Effector memory CD8-positive, alpha-beta T cell (primary cell): ENCODE measurements at places on chromosomes 7 and 10.

DNA sequence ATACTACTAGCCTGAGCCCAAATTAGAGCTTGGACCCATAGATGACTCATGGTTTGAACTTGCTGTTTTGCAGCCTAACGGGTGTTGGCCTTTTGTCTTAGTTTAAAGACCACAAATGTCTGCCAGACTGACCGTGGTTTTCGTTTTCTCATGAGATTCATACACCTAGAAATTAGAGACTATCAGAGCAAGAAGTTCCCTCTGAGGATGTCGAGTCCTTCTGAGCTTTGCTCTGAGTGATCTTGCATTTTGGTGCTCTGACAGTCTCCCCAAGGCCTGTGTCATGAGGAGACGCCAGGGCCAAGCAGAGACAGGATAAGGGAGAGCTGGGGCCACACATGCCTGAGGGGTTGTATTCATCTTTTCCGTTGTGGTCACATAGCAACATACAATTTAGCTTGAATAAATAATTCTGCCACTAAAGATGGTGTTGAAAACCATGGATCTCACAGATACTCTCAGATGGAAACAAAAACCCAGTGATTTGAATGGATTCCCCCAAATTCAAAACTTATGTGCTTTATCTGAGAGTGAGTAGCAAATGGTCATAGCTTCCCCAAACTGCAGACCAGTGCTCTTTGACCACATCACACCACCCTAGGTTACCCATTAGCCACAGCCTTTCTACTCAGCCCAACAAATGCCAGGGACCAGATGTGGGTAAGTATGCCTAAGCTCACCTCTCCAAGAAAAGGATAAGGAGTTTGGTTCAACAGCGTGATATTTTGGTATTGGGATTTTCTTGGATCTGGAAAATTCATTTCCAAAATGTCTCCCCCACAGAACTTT is 762.0 kb upstream of the IGFBP3 start:
- no peak for DNase-seq

GRCh38 chr10:58764087-58764747 is 251.5 kb downstream of the BICC1 start:
- DNase-seq: no peak

- peak; percentile 98 for DNase-seq
Measured at GRCh38 chr7:75738975-75739795, 444 bp upstream of the HIP1 start.

DNA sequence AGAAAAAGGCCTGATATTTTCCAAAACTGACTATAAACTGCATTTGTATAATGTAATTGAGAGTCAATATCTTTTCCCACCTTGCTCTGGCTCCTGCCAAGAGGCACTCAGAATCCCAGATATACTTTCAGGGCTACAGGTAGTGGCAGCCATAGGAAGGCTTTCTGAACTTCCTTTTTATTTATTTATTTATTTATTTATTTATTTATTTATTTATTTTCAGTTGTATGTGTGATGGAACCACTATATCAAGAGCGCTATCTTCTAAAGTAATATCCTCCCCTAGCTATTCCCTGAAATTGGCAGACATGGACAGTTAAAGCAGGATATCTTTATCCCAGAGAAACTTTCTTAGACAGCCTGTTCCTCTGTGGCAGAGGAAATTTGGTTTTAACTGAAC is 86.7 kb downstream of the SEMA3E start:
- DNase-seq: no peak

DNA sequence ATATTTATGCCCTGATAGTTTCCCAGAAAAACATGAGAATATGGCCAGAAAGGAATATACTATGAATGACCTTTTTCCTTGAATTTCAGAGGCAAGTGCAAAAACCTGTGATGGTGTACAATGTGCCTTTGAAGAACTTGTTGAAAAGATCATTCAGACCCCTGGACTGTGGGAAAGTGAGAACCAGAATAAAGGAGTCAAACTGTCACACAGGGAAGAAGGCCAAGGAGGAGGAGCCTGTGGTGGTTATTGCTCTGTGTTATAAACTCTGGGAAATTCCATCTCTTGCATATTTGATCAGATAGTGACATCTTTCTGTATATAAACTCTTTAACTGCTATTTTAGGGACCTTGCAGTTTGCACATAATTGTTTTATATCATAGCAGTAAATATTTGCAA is 33.7 kb downstream of the RAB18 start:
- DNase-seq: no peak

DNA sequence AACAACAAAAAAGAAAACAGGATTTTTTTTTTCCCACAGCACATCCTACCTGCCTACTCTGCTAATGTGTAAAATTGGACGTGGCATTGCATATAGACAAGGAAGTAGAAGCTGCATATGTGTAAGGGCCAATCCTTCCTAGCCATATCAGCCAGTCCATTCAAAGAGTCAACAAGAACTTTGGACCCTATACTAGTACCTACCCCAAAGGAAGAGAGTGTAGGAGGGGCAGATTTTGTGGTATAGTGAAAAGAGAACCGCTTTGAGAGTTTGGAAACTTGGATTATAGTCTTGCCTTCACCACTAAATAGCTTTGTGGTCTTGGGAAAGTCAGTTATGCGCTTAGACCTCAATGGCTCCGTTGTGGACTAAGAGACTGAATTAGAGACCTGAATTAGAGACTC is 12.1 kb upstream of the MCU start:
- no peak for DNase-seq

DNA sequence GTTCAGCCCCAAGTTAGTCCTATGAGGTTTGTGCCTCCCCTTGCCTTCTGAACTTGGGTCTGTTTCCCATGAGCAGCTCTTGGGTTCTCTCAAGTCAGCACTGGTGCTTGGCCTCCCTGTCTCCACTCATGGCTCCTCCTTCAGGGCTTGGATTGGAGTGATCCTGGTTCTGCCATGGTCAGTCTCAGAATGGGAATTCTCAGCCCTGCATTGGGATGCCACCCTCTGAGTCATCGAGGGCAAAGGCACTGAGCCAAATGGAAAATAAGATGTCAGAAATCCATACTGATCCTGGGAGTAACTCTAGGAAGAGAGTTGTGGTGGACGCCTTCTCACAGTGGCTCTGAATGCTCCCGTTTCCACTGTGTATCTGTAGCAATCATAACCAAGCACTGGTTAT is 233.4 kb upstream of the HABP2 start:
- no peak for DNase-seq

DNA sequence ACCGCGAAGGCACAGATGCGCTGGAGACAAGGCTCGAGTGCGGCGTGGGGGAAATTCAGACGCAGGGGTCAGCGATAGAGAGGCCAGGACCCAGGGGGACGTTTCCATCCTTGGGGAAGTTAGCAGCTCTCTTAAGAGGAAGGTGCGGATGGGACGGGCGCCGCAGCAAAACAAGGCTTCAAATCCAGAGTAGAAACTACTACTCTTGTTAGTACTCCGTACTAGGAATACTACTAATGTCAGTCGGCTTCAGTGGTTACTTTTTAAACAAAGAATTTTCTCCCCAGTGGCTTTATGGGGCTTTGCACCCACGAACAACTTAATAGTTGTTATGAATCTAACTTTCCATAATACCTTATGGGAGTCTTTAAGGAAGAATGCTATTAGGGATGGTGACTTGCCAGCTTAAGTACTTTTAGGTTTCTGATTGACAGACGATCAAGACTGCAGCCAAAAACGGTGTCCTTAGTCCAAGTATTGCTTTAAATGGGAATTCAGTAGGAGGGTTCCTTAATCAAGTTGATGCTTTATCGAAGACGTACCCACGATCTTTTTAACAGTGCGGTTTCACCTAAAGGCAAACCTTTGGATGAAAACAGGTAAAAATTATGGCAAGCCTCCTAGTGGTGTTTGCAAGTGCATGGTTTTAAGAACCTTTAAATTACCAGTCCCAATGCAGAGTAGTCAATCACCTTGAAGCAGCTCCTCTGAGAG is 812 bp upstream of the IDE start:
- DNase-seq: no peak

GRCh38 chr7:20302891-20303290 is 27.8 kb upstream of the ITGB8 start:
- no peak for DNase-seq

DNA sequence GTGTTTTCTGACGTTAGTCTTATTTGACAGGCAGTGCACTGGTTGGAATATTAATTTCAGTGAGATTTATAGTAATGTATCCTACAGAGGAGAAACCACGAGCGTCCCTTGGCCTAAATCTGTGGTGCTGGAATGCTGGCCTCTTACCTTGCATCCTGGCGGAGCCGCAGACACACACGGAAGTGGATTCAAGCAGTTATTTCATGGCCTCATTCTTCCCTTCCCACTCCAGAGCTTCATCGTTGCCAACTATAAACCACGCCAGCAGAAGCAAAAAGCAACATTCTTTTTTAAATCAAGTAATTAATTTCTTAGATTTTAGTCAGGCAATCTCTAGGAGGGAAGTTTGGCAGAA is 13.1 kb downstream of the WIPI2 start:
- DNase-seq: no peak

DNA sequence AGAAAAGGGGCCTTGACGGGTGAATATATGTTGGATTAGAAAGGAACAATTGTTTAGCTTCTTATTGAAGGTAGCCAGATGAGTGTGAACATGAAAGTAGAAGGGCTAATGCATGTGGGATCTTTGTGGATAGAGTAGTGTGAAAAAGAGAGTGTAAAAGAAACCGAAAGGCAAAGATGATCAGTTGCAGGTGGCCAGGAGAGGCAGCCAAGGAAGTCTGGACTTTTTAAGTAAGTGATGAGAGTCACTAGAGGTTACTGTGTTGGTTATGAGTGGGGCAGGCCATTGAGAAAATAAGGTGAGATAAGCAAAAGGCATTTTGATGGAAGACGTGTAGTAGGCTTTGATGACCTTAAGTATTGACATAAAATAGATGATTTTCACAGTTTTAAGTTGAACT is 64.7 kb upstream of the ETV1 start:
- no peak for DNase-seq

- no peak for DNase-seq
Measured at GRCh38 chr10:35191523-35191922, 64.9 kb downstream of the CREM start.

GRCh38 chr10:74063256-74063655 is 65.3 kb downstream of the VCL start:
- no peak for DNase-seq

DNA sequence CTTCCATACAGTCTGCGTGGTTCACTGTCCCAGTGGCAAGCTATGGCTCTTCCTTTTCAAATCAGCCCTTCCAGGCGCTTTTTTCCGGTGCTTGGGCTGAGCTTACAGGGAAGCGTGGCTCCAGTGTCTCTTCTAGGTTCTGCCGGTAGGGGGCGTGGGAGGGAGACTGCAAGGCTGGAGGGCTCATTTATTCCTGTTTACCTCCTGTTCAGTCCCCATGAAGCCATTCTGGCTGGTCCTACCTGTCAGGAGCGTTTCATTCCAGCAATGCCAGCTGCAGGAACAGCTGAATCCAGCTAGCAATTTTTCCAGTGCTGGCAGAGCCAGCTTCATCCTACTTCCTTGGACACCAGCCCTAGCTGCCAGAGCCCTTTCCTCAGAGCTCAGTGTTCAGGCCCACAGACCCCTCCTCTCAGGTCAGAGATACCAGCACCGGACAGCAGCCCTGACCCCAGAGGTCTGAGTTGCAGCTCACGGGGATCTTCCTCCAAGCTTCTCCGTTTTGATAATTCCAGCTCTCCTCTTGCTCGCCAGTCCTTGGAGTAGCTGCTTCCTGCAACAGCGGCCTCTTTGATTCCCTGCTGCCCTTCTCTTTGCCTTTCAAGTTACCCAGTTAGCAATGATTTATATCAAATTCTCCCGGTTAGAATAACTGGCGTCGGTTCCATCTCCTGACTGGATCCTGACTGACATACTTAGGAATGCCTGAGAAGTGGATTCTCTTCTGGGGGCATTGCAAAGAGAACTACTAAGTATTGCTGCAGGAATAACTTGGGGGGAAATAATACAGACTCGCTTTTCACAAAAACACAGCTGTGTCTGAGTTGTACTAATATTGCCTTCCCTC is 129.8 kb downstream of the FRMD4A start:
- no peak for DNase-seq

GRCh38 chr10:24920907-24921881 is 31.2 kb downstream of the PRTFDC1 start:
- DNase-seq: no peak

DNA sequence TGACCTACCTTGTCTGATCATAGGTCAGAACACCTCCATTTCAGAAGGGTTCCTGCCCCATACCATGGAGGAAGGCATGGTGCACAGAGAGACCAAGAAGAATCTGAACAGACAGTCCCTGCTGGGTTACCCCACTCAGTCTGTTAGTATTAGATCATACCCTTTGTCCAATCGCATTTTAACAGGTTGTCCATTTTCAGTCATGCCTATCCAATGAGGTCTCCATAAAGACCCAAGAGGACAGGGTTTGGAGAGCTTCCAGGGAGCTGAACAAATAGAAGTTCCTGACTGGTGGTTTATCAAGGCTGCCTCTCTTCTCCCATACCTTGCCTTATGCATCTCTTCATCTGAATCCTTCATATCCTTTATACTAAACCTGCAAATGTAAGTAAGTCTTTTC is 21.2 kb upstream of the SLC16A12 start:
- no peak for DNase-seq

GRCh38 chr7:106358103-106358663 is 73.4 kb upstream of the NAMPT start:
- DNase-seq: no peak

DNA sequence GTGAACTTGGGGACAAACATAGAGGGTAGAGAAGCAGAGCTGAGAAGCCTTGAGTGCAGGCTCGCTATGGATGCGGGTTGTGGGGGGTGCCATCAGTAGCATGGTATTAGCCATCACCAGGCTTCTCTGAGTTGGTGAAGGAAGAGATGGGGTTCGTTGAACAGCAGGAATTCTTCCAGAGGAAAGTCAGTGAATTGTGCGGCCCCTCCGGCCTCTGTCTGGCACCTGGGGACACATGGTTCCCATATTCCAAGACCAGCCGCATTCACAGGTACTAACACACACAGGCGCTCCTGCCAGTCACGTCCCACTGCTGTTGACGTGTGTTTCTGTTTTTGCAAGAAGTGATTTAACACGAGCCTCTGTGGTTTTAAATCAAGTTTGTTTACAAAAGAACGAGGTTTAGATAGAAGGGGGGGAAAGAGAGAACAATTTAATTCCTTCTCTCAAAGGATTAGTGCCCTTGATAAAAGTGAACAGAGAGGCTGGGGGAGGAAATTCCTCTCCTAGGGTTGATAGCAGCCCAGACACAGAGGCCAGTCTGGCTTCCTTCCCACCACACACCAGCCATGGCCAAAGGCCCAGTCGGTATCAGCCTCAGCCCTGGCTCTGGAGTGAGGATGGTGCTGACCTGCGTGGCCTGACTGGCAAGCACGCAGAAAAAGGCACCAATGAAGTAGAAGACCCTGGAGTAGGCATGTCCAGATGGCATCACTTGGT is 252.6 kb upstream of the IGFBP3 start:
- DNase-seq: no peak

DNA sequence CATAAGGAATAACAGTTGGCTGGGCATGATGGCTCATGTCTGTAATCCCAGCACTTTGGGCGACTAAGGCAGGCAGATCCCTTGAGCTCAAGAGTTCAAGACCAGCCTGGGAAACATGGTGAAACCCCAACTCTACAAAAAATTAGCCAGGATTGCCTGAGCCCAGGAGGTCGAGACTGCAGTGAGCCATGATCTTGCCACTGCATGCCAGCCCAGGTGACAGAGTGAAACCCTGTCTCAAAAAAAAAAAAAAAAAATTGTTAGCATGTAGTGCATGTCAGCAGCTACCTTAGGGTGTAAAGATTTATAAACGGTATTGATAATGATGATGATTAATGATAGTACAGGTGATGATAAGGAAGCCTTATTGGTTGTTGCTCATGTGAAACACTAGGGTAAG is 331.2 kb upstream of the FZD1 start:
- no peak for DNase-seq
